ENCODE measurements at places on chromosomes 2 and 18.

GRCh38 chr2:39435741-39436591 lies 1.1 kb downstream of the MAP4K3 start:
- no peak for DNase-seq

GRCh38 chr18:7545734-7546133 lies 21.4 kb upstream of the PTPRM start:
- DNase-seq: no peak

DNA sequence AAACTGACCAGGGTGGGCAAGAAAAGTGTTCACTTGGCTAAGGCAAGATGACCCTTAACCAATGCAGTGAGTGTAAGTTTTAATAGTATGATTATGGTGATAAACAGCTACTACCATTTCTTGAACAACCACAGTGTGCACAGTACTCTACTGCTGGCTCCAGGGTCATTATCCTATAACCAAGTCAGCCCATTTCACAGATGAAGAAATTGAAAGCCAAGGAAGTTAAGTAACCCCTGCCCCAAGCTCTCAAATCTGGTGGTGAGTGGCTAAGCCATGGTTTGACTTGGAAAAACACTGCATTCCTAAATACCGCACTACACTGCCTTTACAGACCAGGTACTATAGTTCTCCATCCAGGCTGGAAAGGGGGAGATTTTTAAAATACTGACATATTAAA lies 5.7 kb downstream of the ZNF385B start:
- DNase-seq: no peak

DNA sequence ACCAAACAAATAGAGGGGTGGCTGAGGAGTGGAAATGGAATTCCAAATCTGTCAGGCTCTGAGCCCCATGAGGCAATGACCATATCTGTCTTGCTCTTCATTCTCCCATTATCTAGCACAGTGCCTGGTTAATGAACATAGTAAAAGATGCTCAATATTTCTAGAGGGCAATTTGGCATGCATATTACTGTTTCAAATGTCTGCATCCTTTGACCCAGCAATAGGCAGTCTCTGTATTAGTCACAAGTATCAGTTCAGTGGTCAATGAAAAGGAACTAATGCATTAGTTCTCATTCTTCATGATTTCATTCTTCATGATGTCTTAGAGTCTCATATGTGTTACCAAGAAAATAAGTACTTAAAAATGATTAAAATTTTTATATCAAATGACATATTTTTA lies 28.4 kb upstream of the MALL start:
- no peak for DNase-seq

DNA sequence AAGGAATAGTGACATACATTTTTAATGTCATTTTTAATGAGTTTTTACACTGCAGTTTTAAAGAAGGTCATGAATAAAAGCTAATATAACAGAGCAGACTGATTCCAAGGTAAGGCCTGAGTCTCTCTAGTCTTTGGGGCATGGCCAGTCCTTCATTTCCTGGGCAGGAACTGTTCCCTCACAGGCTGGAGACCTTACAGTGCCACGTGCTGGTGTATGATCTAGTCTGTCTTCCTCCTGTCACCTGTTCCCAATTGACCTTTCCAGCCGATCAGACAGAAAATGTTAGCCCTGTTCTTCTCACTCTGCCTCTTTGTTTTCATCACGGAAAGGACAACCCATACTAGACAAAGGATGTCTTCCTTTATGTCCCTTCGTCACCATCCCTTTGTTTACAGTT lies 33.6 kb downstream of the ZCCHC2 start:
- no peak for DNase-seq

GRCh38 chr2:109374548-109375130 lies 239.1 kb downstream of the SEPTIN10 start:
- no peak for DNase-seq

DNA sequence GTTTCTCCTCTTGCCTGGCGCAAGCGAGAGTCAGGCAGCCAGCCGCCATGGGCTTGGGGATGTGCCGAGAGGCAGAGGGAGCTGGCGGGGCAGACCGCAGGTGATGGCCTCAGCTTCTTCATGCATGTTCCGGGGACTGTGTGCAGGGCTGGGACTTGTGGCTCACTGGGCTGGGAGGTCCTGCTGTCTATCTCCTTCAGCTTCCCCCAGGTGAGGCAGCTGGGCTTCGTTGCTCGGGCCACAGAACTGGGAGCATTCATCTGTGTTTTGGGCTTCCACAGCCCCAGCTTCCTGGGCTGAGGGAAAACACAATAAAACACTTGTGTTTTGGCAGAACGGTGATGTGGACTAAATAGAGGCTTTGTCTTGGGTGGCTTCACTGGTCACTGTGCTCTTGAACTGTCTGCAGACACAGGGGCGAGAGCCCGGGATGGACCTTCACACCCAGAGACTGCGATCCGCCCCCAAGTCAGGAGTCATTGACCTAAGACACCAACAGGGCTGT lies 93.5 kb downstream of the DYSF start:
- no peak for DNase-seq

GRCh38 chr18:66833646-66834045 lies 229.8 kb upstream of the CDH19 start:
- DNase-seq: no peak

- no peak for DNase-seq
Observed at GRCh38 chr18:46291149-46291548, 187.0 kb downstream of the HAUS1 start.

- no peak for DNase-seq
Observed at GRCh38 chr18:64699081-64699480, 550.2 kb upstream of the LINC00305 start.
